Spinal cord (tissue), 10 donors: ENCODE measurements at places on chromosomes 16 and 17.

DNA sequence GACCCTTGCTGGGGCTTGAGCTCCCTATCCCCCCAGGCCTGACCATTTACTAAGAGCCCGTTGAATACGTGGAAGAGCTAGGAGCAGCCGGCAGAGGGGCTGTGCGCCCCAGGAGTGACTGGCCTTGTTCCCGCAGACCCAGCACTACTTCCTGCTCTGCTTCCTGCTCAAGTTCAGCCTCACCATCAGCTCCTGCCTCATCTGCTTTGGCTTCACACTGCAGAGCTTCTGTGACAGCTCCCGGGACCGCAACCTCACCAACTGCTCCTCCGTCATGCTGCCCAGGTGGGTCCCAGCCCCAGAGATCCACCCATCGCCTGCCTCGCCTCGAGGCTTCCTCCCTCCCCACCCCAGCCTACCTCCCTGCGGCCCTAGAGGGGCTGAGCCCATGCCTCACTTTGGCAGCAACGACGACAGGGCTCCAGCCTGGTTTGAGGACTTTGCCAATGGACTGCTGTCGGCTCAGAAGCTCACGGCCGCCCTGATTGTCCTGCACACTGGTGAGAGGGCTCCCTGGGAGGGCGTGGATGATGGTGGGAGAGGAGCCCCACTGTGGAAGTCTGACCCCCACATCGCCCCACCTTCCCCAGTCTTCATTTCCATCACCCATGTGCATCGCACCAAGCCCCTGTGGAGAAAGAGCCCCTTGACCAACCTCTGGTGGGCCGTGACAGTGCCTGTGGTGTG, 17.2 kb downstream of the CASKIN2 start:
- DNase-seq = no peak

DNA sequence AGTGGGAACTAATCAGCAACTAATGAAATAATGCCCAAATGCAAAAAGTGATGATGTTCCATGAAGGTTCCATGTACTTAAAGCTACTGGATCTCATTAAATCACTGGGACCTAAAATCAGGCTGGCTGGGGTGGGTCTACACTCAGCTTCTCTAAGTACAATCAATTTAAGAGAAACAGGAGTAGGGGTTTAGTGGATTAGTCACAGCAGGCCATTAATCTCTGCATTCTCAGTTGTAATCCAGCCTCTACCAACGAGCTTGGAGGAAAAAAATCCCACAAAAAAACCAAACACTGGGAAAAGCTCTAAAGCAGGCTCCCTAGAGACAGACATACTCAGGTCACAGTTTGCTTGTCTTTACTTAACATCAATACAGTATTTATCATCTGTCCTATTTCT, 15.0 kb downstream of the CA10 start:
- DNase-seq = no peak

DNA sequence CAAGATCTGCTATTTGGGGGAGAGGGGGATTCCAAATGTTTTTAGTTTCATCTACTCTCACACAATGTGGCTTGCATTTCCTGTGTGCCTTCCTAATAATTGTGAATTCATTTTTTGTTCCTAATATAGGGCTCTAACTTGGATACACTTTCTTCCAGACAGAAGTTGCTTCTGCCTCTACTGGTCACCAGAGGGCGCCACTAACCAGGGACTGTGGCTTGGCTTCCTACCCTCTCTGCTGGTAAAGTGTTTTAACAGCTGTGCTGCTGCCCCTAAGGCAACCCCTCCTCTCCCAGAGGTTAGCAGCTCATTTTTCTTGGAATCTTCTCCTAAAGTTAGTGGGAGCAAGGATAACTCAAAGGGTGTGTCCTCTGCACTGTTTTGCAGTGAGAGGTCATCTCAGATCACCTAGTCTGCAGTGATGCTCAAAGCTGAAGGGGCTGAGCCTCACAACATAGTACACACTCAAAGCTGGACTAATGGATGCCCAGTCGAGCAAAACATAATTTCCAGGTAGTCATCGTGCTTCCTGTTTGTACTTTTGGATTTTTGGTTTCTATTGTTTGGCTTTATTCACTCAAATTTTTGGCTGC, 5.0 kb upstream of the PRSS54 start:
- DNase-seq = no peak

DNA sequence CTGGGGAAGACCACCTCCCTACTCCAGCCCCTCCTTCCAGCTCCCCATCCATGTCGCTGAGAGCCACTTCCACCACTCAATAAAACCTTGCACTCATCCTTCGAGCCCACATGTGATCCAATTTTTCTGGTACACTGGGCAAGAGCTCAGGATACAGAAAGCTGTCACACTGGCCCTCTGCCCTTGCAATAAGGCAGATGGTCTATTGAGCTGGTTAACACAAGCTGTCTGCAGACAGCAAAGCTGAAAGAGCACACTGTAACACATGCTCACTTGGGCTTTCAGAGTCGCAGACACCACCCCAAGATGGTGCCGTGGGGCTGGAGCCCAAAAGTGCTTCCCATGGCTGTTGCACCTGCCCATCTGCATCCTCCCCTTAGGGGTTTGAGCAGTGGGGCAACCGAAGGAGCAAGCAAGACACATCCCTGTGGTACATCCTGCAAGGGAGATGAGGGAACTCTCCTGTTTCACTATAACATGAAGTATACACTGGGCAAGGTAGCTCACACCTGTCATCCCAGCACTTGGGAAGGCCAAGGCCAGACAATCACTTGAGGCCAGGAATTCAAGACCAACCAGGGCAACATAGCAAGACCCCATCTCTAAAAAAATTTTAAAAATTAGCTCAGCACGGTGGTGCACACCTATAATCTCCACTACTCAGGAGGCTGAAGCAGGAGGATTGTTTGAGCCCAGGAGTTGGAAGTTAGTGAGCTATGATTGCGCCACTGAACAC, 52.8 kb upstream of the C17orf78 start:
- no peak for DNase-seq

GRCh38 chr16:27720731-27721530, 171.0 kb downstream of the KATNIP start:
- no peak for DNase-seq

- DNase-seq = no peak
These were observed 25.1 kb downstream of the MINK1 start for GRCh38 chr17:4858068-4858881.

DNA sequence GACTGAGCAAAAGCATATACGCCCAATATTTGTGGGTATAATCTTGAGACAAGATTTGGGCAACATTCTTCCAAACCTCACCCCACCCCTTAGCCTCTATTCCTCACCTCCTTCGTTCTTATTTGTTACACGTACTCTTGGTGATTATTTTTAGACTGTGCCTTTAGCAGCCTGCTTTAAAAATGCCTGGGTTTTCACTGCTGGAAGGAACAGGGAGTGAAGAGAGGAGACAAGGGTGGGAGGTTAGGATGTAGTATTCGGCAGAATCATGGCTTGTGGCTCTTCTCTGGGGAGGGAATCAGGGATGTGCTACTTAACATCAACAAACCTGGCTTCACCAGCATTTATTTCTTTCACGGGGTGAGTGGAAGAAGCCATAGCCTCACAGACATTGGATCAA, 11.6 kb downstream of the ALKBH5 start:
- DNase-seq = no peak

DNA sequence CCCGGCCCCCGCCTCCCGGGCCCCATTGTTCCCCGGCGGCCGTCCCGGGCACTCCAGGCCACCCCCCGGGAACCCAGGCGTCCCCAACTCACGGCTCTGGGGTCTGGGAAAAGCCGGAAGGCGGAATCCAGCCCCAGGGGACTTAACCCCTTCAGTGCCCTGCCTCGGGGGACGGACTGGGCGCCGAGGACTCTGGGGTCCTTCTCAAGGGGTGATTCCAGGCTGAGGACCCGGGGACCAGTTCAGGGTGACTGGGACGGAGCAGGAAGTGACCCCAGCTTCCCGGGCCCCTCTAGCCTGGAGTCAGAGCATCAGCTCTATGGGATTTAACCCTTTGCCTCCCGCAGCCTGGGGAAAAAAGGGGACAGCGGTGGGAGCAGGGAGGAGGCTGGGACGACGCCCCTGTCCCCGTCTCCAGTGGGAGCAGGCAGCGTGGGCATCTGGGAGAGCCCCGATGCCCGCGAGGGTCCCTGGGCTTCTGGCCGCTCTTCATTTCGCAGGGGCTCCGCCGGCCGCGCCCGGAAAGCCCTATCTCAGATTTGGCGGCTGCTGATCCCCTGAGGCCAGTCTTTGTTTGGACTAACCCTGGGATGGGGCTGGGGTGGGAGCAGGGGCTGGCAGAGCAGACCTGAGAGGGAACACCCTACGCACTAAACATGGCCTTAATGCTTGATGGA, at the start of gene ZNF629:
TSS of gene ZNF629 (minus strand) at position 270 of the 677 bp plus-strand sequence. CDS start 2,723 bp downstream, outside the sequence.
- DNase-seq = peak; percentile 97

DNA sequence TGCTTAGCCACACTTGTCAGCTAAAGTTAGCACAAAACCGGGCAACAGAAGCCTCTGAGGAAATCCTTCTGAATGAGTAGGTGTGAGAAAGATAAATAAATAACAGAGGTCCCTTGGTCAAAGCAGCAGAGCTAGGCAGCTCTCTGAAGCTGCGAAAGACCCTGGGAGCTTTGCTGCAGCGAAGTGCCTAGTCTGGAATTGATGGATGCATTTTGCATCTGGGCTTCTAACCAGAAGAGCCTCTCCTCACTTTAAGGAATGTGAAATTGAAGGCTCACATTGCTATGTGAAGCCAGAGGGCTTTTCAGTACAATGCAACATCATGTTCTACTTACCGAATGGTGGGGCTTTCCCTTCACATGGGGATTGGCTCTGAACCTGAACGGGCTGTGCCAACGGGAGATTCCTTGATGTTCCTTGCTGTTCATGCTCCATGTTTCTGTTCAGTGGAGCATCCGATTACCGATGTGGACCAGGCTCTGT, 274.6 kb downstream of the HS3ST3B1 start:
- no peak for DNase-seq

- DNase-seq = no peak
These were observed 3.1 kb downstream of the SLC26A11 start for GRCh38 chr17:80223142-80223815.

DNA sequence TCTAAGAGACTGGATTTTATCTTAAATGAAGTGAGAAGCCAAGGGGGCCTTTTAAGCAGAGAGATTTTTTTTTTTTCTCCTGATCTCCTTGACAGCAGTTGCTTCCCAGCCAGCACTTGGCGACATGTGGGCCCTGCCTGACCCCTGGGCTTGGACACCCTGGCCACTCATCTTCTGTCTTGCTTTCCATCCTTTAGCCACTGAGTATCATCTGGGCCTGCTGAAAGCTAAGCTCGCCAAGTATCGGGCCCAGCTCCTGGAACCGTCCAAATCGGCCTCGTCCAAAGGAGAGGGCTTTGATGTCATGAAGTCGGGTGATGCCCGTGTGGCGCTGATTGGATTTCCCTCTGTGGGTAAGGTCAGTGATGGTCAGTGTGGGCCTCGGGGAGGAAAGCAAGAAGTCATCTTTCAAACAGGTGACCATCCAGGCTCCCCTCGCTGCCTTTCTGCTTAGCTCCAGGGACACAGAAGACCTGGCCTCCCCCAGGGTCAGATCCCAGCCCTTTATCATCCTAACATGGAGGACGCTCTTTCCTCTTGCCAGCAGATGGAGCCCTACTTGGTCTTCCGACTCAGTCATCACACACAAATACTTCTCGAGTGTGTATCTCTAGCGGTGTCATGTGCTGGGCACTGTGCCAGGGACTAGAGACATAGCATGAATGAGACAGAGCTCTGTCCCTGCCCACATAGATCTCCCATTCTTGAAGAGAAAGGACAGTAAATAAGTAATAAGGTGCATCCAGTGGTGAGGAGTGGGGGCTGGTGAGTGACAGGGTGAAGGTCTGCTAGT, 6.1 kb downstream of the DRG2 start:
- no peak for DNase-seq

GRCh38 chr16:84603140-84603816, 14.6 kb downstream of the COTL1 start:
- DNase-seq = no peak

DNA sequence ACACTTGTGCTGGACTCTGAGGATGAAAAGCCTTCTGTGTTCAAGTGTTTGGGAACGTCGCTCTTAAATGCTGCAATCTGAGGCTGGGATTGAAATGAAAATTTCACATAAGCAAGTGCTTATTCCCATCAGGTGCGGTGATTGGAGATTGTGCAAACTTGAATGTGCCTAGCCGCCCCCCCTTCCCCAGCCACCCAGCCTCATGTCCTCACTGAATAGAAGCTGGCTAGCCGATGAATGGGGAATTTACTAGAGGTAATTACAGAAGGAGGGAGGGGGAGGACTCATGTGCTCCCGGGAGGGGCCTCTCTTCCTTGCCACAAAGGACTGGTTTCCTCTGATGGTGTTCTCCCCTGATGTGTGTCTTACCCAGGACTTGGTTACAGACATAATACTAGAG, 544.8 kb upstream of the EEF2KMT start:
- DNase-seq = peak; percentile 45

DNA sequence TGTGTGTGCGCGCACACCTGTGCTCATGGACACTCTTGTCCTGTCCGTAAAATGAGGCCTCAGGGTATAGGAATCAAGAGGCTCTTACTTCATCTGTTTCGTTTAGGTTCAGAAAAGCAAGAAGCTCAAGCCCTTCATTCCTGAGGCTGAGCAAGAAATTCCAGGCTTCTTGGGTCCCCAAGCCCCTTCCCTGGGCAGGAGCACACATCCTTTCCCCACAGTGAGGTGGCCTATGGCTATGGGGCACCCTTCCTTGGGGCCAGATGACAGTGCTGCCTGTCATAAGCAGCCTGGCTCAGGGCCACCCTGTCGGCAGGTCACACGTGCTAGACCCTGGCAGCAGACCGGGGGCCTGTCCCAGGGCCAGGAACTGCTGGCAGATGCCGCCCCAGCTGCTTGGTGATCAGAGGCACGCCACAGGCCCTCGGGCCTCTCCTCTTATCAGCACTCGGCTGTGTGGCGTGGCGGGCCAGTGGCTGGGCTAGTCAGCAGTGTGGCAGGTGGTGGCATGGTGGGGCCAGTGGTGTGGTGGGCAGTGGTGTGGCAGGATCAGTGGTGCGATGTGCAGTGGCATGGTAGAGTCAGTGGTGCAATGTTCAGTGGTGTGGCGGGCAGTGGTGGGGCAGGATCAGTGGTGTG, 50.2 kb downstream of the NKD1 start:
- peak; percentile 22 for DNase-seq

- DNase-seq = peak; percentile 99
These were observed 62.0 kb upstream of the MARCHF10 start for GRCh38 chr17:62870030-62870541.

DNA sequence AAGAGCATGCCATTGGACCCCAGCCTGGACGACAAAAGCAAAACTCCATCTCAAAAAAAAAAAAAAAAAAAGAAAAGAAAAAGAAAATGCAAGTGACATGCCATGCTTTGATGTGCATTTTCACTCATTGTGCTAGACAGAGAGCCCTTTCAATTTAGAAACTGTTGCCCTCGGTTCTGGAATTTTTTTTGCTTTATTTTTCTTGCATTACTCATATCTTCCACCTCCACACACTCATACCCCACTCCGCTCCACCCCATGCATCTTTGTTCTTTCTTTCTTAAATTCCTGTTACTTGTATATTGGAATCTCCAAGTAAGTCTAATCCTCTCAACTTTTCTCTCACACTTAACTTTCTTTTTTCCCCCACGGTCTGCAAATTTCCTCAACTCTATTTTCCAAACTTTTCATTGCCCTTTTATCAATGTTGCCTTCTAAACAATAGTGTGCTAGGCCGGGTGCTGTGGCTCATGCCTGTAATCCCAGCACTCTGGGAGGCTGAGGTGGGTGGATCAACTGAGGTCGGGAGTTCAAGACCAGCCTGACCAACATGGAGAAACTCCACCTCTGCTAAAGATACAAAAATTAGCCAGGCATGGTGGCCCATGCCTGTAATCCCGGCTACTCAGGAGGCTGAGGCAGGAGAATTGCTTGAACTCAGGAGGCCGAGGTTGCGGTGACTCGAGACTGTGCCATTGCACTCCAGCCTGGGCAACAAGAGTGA, 16.8 kb upstream of the SUZ12 start:
- no peak for DNase-seq
